ENCODE measurements at places on chromosomes 1 and 21. TPM values are rescaled to one million over a fixed set of nuclear protein-coding genes. Genes with fewer than 3 reads are reported as not detected.

The TRMT1L gene
- 16.6 TPM for total RNA-seq

The DDI2 gene
- total RNA-seq = 14.4 TPM

The MYBPH gene
- not detected for total RNA-seq

The BSND gene
- total RNA-seq = not detected

The AXDND1 gene
- total RNA-seq = 2.5 TPM

- DNase-seq = no peak
These were observed 244.5 kb downstream of the NEGR1 start for GRCh38 chr1:72037745-72038343.
